ENCODE measurements at places on chromosomes 16 and 17.

- DNase-seq: no peak
Measured at GRCh38 chr17:40346765-40347158, 17.8 kb downstream of the GJD3 start.

GRCh38 chr17:35879773-35880654, at the start of gene CCL5:
CCL5 (minus strand) TSS chr17:35880360.
- no peak for DNase-seq

DNA sequence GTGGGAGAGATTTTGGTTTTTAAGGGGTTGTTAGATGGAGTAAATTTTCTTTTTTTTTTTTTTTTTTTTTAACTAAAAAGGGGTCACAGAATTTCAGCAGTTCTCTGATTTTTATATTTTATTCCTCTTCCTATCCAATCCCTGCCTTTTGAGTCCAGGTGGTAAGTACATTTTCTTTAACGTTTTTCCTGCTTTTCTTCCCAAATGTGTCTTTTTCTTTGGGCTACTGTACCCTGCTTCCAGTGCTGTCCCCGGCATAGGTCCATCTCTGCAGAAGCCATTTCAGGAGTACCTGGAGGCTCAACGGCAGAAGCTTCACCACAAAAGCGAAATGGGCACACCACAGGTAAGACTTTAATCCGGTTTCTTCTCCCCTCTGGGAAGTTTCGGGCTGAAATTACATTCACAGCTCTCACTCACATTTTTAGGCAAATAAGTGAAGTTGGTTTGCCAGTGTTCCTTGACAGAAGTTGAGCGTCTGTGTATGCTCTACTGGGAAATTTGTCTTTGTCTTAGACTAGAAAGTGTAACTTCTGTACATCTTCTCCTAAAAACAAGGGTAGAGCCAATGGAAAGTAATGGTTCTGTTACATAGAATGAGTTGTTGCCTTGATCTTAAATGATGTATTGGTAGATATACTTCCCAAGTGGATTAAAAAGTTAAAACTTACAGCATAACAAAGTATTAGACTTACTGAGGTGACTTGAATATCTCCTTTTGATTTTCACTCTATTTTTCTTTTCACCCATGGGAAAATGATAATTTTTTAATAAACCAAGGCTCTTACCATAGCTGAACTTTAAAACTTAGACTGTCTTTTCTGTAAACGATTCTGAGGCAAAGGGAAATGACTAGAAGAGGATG, 54.5 kb downstream of the TUBD1 start:
- no peak for DNase-seq

DNA sequence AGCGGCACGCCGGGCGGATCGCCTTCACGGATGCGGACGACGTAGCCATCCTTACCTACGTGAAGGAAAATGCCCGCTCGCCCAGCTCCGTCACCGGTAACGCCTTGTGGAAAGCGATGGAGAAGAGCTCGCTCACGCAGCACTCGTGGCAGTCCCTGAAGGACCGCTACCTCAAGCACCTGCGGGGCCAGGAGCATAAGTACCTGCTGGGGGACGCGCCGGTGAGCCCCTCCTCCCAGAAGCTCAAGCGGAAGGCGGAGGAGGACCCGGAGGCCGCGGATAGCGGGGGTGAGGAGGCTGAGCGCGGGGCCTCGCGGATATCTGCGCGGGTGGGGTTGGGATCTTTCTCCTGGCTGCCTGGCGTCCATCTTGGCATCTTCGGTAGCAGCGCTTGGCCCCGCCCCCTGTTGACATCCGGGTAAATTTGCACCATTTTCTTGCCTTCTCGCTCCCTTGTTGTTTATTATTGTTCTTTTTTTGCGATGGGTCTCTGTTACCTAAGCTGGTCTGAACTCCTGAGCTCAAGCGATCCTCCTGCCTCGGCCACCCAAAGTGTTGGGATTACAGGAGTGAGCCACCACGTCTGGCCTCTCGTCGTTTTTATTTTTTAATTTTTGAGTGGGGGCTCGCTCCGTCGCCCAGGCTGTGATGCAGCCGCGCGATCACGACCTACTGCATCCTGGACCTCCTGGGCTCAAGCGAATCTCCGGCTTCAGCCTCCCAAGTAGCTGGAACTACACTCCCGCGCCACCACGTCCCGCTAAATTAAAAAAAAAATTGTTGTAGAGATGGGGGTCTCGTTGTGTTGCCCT, 898 bp downstream of the TERF2IP start:
- DNase-seq: peak; percentile 86

GRCh38 chr17:63578769-63579111, 22.0 kb upstream of the TACO1 start:
- no peak for DNase-seq

- no peak for DNase-seq
Measured at GRCh38 chr17:61449707-61450640, 2.2 kb upstream of the TBX4 start.

DNA sequence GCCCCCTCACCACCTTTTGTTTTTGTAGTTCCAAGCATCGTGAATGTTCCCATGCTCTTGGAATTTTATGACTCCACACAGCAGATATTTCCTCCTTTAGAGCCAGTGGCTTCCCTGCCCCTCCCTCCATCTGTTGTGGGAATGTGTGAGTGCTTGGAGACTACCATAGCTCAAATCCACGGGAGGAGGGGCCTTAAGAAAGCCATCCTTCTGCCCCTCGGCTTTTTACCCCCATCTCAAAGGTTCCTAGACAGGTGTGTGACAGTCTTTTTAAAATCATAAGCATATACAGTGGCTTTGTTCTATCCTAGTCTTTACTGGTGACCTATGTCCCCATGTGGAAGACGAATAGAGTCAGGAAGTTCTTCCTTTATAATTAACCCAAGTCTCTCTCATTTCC, 47.2 kb downstream of the YPEL2 start:
- DNase-seq: no peak

DNA sequence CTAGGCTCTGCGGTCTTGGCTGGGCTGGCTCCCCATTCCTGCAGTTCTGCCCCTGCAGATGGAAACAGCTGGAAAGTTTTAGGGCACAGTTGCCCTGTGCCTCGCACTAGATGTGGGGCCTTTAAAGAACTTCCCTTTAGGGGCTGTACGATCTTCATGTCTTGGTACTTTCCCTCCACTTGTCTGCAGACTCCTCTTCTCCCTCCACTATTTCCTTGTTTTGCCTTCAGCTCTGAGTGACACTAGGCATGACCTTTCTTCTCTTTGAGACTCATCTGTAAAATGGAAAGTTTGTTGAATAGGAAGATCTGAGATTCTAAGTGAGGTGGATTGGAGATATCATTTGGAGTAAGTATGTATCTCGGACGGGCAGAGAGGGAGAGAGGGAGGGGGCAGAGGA, 6.3 kb upstream of the TAC4 start:
- DNase-seq: no peak

GRCh38 chr17:37447641-37448040, 41.0 kb downstream of the TADA2A start:
- no peak for DNase-seq

- DNase-seq: no peak
Measured at GRCh38 chr17:44155488-44155887, 13.8 kb downstream of the HROB start.

GRCh38 chr17:18006495-18007239, 32.3 kb downstream of the ATPAF2 start:
- DNase-seq: no peak

DNA sequence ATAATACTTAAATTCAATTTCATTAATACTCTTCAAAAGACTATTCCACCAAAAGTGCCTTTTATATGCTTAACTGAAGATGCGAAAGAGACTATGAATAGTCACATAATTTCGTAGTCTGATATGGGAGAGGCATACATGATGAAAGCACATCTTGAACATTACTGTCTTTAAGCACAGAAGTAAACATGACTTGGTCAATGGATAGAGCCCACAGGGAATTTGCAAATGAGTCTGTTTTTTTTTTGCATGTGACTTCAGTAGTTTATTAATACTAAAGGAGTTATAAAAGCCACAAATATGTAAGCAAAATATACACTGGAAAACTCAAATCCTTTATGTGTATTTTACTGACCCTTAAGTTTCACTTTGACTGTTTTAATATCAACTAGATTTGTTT, 15.9 kb downstream of the ADPRM start:
- no peak for DNase-seq

GRCh38 chr16:56272583-56272894, 81.2 kb downstream of the GNAO1 start:
- DNase-seq: no peak

DNA sequence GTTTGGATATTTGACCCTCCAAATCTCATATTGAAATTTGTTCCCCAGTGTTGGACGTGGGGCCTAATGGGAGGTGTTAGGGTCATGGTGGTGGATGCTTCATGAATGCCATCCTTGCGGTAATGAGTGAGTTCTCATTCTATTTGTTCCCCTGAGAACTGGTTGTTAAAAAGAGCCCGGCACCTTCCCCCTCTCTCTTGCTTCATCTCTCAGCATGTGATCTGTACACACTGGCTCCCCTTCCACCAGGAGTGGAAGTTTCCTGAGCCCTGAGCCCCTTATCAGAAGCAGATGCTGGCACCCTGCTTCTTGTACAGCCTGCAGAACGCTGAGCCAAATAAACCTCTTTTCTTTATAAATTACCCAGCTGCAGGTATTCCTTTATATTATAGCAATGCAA, 25.6 kb downstream of the PIK3R6 start:
- DNase-seq: no peak
